Lower lobe of right lung (tissue), 2 donors: ENCODE measurements at places on chromosomes 2 and 18. TPM values are rescaled to one million over a fixed set of nuclear protein-coding genes. Genes with fewer than 3 reads are reported as not detected.

GRCh38 chr2:158488442-158489216 lies 31.9 kb downstream of the PKP4 start:
- no peak for DNase-seq

Gene IL1RN
- 20.1 TPM for total RNA-seq

- DNase-seq = no peak
These were observed 76.6 kb upstream of the ITGA4 start for GRCh38 chr2:181380581-181380980.

Gene AOX1
- 36.7 TPM for total RNA-seq

DNA sequence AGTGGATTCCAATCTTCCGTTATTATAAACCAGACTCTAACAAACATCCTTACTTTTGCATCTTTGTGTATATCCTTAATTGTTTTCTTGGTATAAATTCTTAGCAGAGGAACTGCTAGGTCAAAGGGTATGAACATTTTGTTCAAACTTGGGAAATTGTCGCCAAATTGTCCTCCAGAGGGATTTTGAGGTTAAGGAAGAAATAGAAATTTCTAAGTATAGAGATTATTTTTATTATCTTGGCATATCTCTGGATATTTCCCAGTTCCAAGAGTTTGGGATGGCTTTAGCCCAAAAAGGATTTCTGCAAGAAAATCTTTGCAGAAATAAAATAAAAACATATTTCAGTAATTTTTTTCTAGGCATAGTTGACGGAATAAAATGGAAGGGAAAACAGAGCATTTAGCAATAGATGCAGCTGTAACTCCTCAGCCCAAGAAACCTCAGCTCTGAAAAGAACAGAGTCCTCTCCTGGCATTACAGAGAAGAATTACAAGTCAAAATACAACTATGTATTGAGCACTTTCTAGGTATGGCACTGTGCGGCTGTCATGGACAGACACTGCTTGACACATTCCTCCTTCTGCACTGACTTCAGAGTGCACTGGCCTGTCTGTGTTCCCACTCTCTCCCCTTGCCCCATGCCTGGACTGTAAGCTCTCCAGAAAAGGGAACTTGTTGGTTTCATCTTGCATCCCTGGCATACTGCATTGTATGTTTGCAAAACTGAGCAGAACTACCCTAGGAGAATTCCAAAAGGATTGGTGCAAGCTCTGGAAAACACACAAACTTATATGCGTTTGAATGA lies 117.3 kb upstream of the STON1 start:
- no peak for DNase-seq

GRCh38 chr2:62293151-62293489 lies 97.2 kb downstream of the B3GNT2 start:
- DNase-seq = no peak

DNA sequence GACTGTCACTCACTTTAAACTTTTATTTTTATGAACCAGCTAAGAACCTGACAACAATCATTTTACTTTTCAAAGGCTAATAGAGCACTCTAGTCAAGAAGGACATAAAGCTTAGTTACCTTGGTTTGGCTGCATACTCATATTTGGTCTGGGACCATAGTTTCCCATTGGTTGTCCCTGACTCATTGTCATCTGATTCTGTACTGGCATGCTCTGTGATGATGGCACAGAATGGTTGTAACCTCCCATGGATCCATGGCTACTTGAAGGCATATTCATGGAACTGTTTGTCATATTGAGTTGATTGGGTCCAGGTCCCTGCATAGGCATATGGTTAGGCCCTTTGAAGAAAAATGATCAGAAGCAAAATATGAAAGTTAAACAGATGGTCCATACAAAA lies 37.9 kb downstream of the SS18 start:
- no peak for DNase-seq

Gene DNAH7
- 9.2 TPM for total RNA-seq

Gene GTF2A1L
- not detected for total RNA-seq

Gene TMEM131
- 42.2 TPM for total RNA-seq

DNA sequence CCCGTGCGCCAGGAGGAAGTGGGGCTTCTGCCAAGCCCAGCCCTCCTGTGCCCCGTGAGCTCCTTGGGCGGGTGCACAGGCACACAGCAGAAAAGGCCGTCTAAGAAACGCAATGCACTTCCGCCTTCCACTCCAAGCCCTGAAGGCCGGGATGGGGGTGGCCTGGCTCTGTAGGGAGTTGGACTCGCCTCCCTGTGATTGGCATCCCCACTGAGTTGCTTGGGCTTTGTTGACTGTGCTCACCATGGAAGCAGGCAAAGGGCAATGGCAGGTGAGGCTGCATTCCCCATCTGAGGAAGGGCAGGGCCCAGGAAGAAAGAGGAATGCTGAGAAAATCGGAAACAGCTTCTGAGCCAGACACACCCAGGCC lies 66.8 kb downstream of the CRACDL start:
- DNase-seq = peak; percentile 92

Gene RFX8
- total RNA-seq = not detected

- DNase-seq = no peak
These were observed 249.9 kb downstream of the CALCRL start for GRCh38 chr2:187198136-187198535.

DNA sequence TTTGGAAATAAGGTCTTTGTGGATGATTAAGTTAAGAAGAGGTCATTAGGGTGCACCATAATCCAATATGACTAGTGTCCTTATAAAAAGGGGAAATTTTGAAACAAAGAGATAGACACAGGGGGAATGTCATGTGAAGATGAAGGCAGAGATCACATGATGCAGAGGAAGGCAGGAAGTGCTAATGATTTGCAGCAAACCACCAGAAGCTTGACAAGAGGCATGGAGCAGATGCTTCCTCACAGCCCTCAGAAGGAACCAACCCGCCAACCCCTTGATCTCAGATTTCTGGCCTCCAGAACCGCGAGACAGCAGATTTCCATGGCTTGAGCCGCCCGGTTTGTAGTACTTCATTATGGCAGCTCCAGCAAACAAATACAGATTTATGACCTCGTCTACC lies 17.4 kb upstream of the SMARCAL1 start:
- no peak for DNase-seq

DNA sequence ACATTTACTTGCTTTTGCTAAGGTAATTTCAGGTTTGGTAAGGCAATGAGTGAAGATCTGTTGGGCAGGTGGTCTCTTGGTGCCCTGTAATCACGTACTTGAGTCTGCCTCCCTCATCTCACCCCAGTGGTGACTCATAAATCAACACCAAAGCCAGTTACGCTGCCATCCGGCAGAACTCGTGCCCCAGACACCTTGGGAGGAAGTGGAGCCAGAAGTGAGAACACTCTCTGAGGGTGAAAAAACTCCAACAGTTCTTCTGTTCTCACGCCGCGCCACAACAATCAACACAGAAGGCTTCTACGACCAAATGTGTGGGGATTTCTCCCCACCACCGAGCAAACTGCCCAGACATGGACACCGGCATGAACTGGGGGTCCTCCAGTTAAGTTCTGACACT lies 206.2 kb downstream of the ARL4C start:
- no peak for DNase-seq

DNA sequence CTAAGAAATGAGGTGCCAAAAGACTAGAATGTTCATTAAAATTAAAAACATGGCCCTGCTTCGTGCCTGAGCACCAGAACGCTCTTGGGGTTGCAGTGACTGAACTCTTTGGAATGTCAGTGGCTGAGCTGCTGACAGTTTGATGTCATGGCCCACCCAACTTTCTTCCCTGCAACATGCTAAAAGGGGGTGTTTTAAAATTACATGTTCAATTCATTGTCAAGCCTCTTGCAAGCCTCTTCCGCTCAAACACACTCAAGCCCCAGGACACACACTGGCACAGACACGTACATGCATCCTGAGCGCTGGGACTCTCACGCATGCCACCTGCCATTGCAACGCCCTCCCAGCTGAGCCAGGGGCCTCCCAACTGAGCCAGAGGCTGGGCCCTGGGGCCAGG lies 12.6 kb downstream of the RUFY4 start:
- DNase-seq = no peak

DNA sequence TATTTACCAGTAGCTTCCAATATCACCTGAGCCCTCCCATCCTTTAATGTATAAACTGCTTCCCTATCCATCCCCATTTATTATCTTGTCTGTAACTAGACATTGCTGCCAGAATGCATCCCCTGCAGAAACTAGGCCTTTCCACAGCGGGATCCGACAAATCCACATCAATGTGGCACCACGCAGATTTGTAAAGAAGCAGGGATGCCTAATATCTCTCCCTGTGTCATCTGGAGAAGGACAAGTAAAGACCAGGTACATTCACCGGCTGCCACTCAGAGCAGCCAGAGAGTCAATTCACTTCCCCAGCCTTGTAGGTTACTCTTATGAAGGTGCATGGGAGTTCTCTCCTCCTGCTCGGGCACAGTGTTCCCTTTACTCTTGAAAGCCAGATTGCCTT lies 98.8 kb upstream of the MAP3K20 start:
- no peak for DNase-seq

Gene KRTCAP3
- 18.8 TPM for total RNA-seq

Gene SAP130
- 20.1 TPM for total RNA-seq

- DNase-seq = no peak
These were observed 12.4 kb downstream of the ANO7 start for GRCh38 chr2:241200822-241201395.

Gene GPR45
- not detected for total RNA-seq

GRCh38 chr2:219672406-219672805 lies 45.0 kb downstream of the SLC4A3 start:
- no peak for DNase-seq

DNA sequence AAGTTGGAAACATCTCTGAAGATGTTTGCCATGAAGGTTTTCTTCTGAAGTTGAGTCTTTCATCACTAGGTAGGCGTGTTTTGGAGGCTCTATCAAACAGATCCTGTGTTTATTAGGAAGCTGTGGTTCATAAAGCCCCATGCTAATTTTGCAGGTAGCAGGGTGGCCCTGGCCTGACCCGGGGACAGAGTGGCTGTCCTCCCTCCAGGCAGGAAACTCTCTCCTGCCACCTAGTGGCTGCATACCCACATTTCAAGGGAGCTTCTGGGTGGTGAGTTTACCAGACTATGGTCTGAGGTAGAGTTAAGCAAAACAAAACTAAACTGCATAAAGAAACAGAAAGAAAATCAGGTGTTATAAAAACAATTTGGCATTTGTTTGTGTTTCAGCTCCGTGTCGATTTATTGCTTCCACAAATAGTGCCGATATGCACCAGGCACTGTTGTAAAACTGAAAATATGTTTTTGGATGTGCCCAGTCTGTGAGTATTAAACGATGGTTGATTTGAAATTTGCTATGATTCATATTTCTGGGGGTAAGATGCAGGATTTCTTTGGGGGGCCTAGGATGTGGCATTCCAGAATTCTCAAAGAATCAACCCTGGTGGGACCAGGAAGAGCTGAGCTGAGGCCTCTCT lies 26.0 kb upstream of the IL37 start:
- DNase-seq = peak; percentile 63

- no peak for DNase-seq
These were observed 215.4 kb downstream of the AFF3 start for GRCh38 chr2:99926986-99927385.

GRCh38 chr2:239294571-239295054 lies 106.2 kb downstream of the HDAC4 start:
- no peak for DNase-seq

DNA sequence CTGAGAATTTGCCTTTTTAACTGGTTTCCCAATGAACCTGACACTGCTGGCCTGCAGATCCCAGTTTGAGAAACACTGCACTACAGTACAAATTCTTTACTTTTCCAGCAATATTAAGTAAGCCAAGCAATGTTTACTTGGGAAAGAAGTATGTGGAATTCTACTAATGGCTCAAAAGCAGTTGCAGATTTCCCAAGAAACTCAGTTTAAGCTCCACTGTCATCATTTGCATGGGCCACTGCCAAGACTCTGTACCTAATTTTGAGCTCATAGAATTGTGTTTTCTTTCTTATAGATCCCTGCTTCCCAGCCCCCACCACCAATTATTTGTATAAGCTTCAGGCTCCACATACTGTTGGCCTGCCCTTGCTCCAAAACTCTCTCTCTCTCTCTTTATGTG lies 676.1 kb downstream of the RNF144A start:
- no peak for DNase-seq

DNA sequence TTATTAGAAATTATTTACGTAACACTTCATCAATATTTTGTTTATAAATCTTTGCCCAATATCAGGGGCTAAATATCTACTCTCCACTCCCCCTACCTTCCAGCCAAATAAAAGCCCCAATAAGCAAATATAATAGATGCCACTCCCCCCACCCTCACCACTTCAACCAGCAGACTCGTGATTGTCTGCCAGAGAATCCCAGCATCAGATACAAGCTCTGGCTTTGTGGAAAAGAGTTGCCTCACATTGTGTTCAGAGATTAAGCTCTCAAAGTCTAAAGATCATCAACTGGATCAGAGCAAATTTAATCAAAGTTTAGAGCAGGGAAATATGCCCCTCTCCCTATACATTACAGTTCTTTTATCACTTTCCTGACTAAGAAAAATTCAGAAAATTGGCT lies 39.5 kb downstream of the AOX1 start:
- no peak for DNase-seq

GRCh38 chr2:75592888-75593287 lies 32.1 kb upstream of the EVA1A start:
- no peak for DNase-seq

GRCh38 chr2:28927878-28928277 lies 33.4 kb downstream of the WDR43 start:
- DNase-seq = no peak

- DNase-seq = no peak
These were observed 12.2 kb downstream of the DGUOK start for GRCh38 chr2:73938718-73939352.

- no peak for DNase-seq
These were observed 24.0 kb downstream of the CERKL start for GRCh38 chr2:181632733-181633401.

DNA sequence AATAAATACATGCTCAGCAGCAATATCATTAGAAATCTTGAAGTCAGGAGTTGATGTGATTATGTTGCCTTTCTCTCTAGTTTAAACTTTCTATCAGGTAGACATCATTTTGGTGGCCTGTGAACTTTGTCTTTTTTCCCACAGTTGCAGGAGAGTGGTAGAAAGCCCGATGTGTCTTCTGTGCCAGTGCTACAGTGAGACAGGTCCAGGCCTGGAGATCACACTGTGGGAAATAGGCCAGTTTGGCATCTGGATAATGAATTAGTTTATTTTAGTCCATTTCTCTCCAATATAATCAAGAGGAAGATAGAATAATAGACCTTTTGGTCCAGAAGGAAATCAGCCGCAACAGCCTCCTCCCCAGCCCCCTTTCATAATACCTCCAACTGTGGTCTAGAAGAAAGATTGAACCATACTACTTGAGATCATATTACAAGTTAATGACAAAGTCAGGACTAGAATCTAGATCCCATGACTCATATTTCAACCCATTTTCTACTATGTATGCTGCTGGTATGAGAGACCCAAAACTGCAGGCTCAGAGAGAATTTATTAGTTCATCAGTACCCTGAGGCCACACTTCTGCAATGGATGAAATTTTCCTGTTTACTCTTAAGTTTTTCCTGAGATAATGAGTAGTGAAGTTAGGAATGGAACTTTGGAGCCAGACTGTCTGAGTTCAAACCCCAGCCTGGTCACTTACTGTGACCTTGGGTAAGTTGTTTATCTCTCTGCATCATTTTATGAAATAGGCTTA lies 20.6 kb downstream of the KCMF1 start:
- DNase-seq = no peak

- no peak for DNase-seq
These were observed 112.5 kb upstream of the ASB18 start for GRCh38 chr2:236376566-236377244.

Gene IL1RL2
- total RNA-seq = not detected
